ENCODE measurements at places on chromosomes 2 and 18. TPM values are rescaled to one million over a fixed set of nuclear protein-coding genes. Genes with fewer than 3 reads are reported as not detected.

Gene CREG2
- 0.87 TPM for polyA plus RNA-seq

Gene MC5R
- polyA plus RNA-seq, result 0.16 TPM

Gene THSD7B
- polyA plus RNA-seq, result 5.3 TPM

Gene PLEKHM3
- polyA plus RNA-seq, result 13.5 TPM

DNA sequence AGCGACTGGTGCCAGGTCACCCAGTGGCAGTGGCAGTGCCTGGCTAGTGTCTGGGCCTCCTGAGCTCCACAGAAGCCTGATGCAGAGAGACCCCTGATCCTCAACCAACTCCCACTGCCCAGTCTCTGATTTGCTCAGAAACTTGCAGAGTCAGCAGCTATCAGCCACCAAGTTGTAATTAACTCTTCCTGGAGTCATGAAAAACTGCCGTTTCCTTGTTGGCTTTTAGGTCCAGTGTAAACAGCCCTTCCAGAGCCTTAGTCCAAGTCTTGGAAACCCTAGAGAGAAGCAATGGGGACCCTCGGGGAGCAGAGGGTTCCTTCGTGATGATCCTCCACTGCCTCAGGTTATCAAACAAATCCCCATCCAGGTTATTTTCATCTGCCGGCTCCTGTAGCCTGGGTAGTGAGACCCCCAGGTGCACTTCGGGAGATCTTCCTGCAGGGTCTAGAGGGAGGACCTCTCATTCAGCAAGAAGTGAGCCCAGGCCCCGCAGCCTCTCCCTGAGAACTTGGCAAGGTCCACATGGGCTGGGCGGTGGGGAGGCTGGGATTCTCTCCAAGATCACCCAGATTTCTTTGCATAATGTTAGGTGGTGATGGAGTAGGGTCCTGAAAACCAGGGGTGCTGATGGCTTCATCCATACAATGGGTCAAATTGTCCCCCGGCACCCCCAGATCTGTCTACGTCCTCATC lies 137.7 kb upstream of the HDAC4 start:
- DNase-seq, result no peak

- no peak for DNase-seq
These were observed 39.6 kb downstream of the GREB1L start for GRCh38 chr18:21281603-21282002.

DNA sequence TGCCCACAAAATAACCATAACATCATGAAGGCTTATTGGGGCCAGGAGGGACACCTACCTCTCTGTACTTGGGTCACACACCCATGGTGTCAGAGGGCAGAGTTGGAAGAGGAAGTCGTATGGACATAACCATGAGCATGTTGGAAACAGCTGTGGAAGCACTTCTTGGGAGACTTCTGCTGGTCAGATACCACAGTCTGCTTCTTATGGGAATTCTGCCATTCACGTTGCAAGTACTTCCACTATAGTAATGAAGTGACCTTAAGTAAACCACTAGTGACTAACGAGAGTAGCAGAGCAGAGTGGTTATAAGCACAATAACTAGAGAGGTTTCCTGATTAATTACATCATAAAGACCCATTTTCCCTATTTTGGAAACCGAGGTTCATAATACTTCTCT lies 61.1 kb upstream of the TFPI start:
- no peak for DNase-seq

GRCh38 chr18:3789525-3789924 lies 339.6 kb downstream of the TGIF1 start:
- DNase-seq, result no peak

Gene IL37
- polyA plus RNA-seq, result 0.27 TPM

Gene IL1F10
- not detected for polyA plus RNA-seq

Gene SMARCAL1
- 26.0 TPM for polyA plus RNA-seq

- no peak for DNase-seq
These were observed 32.5 kb upstream of the ARL5A start for GRCh38 chr2:151860613-151861146.

DNA sequence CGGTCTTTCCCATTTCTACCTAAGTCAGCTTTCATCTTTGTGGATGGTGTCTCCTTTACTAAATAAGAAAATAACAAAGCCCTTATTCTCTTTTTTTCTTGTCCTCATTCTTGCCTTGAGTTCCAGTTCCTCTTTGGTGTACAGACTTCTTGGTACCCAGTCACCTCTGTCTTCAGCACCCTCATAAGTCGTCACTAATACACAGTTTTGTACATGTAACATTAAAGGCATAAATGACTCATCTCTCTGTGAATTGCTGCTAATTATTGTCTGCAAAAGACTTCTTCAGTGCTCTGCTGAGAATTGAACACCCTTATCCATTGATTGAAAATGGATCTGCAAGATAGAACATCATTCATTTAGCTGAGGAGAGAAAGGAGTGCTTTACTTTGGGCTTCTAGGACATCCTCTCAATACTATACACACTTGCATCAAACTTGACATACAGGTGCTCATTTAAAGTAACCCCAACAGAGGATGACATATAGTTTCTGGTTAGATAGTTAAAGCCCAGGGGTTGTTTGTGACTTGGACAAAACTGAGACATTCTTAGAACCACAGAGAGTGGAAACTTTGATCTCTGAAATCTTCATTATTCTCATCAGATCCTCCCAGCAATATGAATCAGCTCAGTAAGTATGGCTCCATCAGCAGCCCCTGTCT lies 97.0 kb downstream of the XRCC5 start:
- DNase-seq, result no peak

- DNase-seq, result no peak
These were observed 102.4 kb downstream of the CABLES1 start for GRCh38 chr18:23237524-23238151.

Gene ANKRD30B
- 0.49 TPM for polyA plus RNA-seq

- no peak for DNase-seq
These were observed 27.2 kb downstream of the TANC1 start for GRCh38 chr2:158995677-158996049.

DNA sequence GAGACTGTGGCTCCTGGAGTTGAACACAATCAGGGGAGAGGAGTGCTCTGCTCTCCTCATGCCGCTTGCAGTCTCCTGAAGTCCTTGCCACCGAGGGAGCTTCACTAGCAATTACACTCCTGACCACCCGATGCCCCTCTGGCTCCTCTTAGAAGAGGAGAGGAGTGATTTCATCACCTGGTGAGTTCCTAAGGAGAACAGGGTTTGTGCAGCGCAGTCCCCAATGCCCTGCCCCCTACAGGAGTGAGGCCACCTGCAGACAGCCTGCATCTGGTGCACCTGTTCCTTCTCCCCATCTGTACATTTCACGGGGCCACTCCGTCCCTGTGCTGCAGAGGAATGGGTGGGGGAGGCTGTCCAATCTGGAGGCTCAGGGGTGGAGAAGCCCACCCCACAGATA lies 267.2 kb downstream of the HRH4 start:
- no peak for DNase-seq

DNA sequence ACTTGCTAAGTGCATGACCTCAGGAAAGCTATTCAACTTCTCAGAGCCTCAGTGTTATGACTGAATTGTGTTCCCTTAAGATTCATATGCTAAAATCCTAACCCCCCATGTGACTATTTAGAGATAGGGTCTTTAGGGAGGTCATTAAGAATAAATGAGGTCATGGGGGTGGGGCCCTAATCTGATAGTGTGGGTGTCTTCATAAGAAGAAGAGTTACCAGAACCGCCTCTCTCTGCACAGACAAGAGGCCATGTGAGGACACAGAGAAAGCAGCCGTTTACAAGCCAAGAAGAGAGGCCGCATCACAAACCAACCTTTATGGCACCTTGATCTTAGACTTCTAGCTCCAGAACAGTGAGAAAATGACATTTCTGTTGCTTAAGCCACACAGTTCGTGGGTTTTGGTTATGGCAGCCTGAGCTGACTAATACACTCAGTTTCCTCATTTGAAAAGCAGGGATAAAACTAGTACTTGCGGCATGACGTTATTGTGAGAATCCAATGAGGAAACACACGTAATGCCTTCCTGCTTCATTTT lies 9.9 kb downstream of the SH2D6 start:
- DNase-seq, result no peak

- DNase-seq, result peak; percentile 43
These were observed 27.7 kb upstream of the MAPRE3 start for GRCh38 chr2:26942543-26943295.

DNA sequence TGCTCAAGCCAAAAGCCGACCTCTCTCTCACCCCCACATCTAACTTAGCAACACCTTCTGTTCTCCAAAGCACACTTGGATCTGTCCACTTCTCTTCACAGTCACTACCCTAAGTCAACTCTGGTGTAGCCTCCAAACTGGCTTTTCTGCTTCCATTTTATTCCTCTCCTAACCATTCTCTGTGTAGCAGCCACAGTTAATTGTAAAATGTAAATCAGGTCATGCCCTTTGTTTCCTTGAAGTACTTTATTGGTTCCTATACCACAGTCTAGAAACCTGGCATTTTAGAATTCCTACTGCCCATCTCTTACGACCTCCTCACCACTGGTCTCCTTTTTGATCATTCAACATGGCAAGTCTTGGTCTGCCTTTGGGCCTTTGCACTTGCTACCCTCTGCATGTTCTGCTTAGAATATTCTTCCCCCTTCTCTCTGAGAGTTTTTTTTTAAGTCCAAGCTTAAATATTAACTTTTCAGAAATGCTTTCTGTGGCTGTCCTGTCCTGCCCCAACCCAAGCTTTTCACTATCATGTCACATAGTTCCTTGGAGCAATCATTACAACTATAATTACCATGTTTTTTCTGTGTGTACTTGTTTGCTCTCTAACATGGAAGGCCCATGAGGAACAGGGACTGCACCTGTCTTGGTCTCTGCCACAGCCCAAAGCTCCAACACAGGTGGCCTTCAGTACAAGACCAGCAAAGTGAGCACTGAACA lies 42.9 kb downstream of the PLA2R1 start:
- DNase-seq, result no peak

DNA sequence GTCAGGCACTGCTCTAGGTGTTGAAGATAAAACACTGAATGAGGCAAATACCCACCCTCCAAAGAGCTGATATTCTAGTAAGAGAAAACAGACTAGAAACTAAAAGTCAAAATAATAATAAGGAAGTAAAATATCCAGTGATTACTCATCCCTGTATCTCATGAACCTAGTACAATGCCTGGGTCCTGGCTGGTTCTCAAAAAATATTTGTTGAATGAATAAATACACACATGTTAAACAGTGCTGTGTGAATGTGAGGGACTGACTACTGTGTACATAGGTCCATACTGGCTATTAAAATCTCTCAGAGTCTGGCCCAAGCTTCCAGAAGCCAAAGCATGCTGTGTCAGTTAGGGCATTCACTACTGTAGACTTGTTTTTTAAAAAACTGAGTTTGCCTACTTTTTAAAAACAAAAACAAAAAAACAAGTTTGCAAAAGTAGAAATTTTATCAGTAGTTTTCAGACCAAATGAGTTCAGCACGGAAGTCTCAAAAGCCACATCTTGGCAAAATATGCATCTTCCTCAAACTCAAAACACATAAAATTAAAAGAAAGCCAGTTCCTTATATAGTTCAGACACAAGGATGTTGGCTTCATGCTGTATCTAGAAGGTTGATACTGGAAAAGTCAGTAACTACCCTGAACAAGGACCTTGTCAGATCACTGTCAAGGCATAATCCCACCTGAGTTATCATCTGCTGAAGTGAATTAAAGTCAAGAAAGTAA lies 136.2 kb downstream of the THADA start:
- DNase-seq, result no peak

GRCh38 chr18:41881285-41881684 lies 73.7 kb upstream of the PIK3C3 start:
- no peak for DNase-seq

Gene CTNNA2
- 4.6 TPM for polyA plus RNA-seq

Gene APLF
- polyA plus RNA-seq, result 3.2 TPM
